SK-N-DZ (cell line): ENCODE measurements at places on chromosomes 1 and 21.

DNA sequence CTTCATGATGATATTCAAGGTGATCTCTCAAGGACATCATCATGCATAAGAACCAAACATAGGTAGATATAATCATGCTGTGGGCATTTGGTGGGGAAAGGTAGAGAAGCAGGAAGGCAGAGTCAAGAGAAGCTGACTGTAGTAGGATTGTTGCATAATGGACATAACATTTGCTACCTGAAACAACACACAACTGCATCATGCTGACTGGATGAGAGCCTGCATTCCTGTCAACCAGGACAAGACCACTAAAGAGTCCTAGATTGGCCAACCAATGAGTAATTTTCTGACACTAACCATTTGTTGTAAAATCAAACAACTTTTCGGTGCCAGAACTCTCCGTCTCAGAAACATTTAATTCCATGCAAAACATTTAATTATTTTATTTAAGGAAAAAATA lies 377.2 kb downstream of the PLPP3 start:
- no peak for DNase-seq

DNA sequence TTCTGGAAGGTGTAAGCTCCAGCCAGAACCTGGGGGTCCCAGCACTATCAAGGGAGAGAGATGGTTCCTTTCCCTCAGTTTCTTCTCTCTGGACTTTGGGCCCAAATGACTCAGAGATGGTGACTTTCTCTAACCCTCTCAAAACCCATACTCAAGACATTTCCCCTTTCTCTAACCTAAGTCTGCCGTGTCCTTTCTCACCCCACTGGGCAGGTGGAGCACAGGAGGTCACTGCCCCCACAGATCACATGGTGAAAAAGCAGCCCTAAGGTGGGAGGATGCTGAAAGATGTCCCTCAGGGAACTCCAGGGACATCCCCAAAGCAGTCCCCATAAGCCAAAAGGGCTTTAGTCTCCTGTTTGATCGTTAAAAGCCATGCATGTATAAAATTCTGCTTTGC lies 173.7 kb downstream of the HIVEP3 start:
- no peak for DNase-seq

GRCh38 chr1:208077232-208078075 lies 166.5 kb upstream of the CD34 start:
- peak; percentile 54 for DNase-seq

GRCh38 chr1:168958562-168959289 lies 147.8 kb upstream of the ATP1B1 start:
- no peak for DNase-seq

- DNase-seq, result no peak
Measured at GRCh38 chr21:17348357-17348756, 164.5 kb upstream of the CXADR start.

GRCh38 chr1:214386747-214387146 lies 105.8 kb downstream of the SMYD2 start:
- DNase-seq, result no peak

GRCh38 chr1:1068517-1069055 lies 5.5 kb downstream of the RNF223 start:
- DNase-seq, result no peak

DNA sequence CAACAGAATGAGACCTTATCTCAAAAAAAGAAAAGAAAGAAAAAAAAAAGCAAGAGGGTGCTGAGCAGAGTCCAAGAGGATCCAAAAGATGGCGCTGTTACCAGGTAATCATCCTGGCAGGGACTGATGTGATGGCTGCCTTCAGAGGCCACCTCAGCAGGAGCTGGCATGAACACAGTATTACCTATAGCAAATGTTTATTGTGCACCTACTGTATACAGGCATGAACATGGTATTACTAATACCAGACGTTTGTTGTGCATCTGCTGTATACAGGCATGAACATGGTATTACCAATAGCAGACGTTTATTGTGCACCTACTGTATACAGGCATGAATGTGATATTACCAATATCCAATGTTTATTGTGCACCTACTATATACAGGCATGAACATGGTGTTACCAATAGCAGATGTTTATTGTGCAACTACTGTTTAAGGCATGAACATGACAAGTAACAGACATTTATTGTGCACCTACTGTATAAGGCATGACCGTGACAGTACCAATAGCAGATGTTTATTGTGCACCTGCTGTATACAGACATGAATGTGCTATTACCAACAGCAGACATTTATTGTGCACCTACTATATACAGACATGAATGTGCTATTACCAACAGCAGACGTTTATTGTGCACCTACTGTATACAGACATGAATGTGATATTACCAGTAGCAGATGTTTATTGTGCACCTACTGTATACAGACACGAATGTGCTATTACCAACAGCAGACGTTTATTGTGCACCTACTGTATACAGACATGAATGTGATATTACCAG lies 115.1 kb upstream of the TMEM51 start:
- peak; percentile 13 for DNase-seq

- DNase-seq, result peak; percentile 86
Measured at GRCh38 chr1:48572646-48573258, 100.7 kb upstream of the SPATA6 start.

- DNase-seq, result no peak
Measured at GRCh38 chr1:12078575-12078937, 15.5 kb downstream of the TNFRSF8 start.

DNA sequence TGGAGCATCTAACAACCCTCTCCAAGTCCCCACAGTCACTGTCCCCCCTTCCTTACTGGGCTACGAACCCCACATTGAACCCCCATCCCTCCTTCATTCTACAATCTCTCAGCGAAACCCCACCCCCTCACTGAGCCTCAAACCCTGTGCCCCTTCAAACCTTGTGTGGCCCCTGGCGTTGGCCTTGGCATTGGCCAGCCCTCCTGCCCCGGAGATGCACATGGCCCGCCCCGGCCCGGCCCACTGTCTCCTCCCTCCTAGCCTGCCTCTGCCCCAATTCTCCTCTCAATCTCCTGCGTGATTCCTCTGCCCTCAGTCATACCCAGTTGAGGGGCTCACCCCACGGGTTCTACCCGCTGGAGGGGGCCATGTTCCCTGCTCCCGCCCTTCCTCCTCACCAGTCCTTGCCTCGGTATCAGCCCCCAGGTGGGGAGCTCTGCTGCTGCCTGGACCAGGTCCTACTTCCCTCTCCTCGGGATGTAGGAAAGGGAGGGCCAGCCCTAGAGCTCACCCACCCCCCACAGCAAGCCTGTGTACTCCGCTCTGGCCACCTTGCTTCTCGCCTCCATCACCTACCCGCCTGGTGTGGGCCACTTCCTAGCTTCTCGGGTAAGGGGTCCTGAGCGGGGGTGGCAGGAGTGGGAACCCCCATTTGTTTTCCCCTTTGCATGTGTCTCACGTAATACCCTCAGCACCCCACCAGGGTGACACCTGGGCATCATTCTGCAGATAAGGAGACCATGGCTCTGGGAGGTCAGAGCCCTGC lies 6.6 kb downstream of the CLCNKA start:
- no peak for DNase-seq

- DNase-seq, result no peak
Measured at GRCh38 chr1:230855886-230856285, 12.4 kb downstream of the C1orf198 start.

DNA sequence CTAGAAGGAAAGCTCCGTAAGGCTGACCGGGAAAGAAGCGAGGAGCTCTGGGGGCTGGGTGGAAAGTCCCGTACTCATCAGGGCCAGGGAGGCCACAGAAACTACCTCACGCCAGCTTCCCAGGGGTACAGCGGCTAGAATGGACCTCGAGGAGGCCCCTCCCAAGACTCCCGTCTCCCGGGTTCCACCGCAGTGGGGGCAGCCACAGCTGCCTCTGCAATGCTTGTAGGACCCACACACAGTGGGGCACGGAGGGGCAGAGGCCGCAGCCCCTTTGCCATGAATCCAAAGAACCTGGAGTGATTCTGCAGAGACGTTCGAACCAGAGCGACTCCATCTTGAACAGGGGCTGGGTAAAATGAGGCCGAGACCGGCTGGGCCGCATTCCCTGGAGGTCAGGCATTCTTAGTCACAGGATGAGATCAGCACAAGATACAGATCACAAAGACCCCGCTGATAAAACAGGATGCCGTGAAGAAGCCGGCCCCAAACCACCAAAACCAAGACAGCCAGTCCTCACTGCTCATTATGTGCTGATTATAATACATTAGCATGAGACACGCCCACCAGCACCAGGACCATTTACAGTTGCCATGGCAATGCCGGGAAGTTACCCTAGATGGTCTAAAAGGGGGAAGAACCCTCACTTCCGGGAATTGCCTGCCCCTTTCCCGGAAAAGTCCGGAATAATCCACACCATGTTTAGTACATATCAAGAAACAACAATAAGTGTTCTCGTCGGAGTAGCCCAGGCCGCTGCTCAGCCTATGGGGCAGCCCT lies 1.6 kb upstream of the ANKRD65 start:
- DNase-seq, result no peak

- no peak for DNase-seq
Measured at GRCh38 chr1:154407198-154408091, 2.3 kb downstream of the IL6R start.

DNA sequence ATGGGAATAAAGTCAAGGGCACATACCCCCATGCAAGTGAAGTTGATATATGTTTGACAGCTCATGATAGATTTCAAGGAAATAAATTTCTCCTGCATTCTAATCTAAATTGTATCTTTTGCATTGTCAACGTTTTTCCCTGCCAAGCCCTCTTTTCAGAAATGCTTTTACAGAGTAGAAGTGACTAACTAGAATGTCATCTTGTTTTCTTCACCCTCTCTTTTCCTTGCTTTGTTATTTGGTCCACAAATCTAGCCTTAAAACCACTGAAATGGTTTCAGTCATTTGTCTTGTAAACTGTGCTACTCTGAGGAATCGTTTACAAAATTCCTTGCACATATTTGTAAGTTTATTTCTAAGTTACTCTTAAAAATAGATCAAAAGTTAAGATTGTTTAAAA lies 600.8 kb upstream of the CXADR start:
- DNase-seq, result no peak

DNA sequence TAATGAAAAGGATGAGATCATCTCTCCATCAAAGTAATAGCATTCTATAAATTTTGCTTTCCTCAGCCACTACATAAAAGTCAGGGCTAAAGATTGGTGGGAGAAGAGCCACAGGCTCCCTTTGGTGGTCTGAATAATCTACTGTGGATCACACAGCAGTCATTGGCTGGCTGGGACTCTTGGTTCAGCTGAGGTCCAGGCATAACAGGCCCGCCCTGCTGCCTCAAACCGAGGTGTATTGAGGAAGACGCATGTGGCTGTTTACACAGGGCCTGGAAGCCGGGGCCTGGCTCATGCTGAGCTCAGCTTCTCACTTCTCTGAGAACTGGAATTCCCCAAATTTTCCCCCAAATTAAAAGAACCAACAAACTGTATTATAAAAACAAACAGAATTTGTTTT lies 139.2 kb downstream of the PTPRC start:
- no peak for DNase-seq

- DNase-seq, result no peak
Measured at GRCh38 chr1:205283270-205284147, 38.0 kb downstream of the NUAK2 start.

GRCh38 chr1:245822996-245823395 lies 668.2 kb downstream of the KIF26B start:
- DNase-seq, result no peak

- DNase-seq, result no peak
Measured at GRCh38 chr1:232550007-232550406, 79.9 kb downstream of the SIPA1L2 start.

- peak; percentile 57 for DNase-seq
Measured at GRCh38 chr1:234409328-234409727, 36.1 kb downstream of the COA6 start.

- DNase-seq, result no peak
Measured at GRCh38 chr1:22680726-22681125, 27.7 kb downstream of the C1QB start.

DNA sequence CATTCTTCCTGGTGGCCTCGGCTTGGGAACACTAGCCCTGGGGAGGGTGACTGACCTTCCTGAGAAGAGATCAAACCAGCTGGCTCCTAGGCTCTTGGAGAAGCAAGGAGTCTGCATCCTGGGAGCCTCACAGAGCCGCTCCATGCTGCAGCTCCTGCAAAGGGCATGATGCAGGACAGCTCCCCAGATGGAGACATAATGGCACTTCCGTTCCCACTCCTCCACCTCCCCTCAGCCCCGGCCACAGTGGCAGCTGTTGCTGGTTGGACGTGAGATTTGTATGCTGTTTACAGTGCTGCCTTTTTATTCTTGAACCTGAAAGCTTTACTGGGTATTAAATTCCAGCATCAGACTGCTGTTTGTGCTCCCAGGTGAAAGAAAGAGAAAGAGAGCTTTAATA lies 83.7 kb upstream of the CTTNBP2NL start:
- DNase-seq, result no peak

DNA sequence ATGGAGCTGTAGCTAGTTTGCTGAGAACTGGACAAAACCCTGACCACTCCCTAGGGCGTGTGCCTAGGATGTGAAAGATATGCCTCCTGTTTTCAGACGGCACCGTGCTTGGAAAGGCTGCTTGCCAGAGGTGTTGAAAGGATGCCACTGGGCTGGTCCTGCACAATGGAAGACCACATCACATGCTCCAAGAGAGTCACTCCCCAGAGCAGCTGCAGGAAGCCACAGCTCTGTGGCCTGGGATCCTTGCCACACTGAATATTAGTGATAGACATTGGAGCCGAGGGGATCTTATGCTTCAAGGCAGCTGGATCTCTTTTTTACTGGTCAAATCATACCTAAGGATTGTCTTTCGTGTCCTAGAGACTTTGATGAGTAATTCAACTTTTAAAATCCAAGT lies 6.6 kb upstream of the APP start:
- no peak for DNase-seq
